ENCODE measurements at places on chromosomes 2 and 18. TPM values are rescaled to one million over a fixed set of nuclear protein-coding genes. Genes with fewer than 3 reads are reported as not detected.

DNA sequence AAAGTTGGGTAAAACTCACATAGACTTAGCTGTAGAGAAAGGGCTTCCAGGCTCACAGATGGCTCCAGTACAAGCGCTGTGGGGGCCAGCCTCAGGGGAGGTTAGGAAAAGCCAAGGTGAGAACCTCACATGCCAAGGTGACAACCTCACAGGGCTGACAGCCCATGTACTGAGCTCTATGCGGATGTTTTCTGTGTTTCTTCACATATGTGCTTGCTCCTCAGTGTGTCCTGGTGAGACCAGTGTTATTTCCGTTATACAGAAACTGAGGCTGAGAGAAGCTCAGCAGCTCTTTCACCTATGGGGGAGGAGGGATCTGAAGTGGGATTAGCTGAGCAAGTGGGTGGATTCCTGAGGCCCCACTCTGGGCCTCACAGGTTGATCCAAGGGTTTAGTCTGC is 67.3 kb downstream of the INPP4A start:
- no peak for DNase-seq

DNA sequence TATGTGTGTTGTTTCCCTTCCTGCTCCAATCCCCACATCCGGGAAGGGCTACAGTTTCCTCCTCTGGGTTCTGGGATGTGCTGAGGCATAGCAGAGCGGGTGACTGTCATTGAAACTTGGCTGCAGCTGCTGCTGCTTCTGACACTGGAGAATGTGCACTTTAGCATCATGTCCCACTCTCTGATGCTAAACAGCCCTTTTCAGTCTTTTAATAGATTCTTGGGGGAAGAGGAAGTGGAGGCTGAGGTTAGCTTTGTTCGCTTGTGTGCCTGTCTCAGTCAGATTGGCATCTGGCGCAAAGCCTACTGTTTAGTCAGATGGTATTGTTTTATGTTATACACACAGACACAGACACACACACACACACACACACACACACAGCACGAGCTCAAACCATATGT is 136.5 kb upstream of the RND3 start:
- peak; percentile 39 for DNase-seq

- no peak for DNase-seq
Observed at GRCh38 chr18:9536354-9537152, 61.2 kb downstream of the RALBP1 start.

- no peak for DNase-seq
Observed at GRCh38 chr2:199631129-199631528, 173.4 kb upstream of the SATB2 start.

DNA sequence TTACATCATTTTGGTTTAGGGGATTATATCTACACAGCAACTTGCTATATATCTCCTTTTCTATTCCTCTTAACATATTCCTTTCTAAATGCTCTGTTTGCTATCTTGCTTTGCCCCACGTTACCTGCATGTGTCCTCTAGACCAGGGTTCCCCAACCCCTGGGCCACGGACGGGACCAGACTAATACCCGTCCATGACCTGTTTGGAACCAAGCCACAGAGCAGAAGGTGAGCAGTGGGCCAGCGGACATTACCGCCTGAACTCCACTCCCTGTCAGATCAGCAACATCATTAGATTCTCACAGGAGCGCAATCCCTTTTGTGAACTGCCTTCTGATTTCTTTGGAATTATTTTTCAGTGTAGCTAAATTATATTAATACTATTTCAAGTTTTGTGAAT is 66.7 kb downstream of the KCMF1 start:
- DNase-seq, result no peak

GRCh38 chr2:100877555-100877954 is 57.6 kb downstream of the NPAS2 start:
- DNase-seq, result peak; percentile 47

- DNase-seq, result no peak
Observed at GRCh38 chr2:69201259-69201658, 185.8 kb downstream of the GFPT1 start.

- DNase-seq, result no peak
Observed at GRCh38 chr2:233745073-233745755, 14.9 kb upstream of the UGT1A1 start.

- DNase-seq, result peak; percentile 88
Observed at GRCh38 chr18:76619261-76619620, 124.2 kb upstream of the ZNF516 start.

GRCh38 chr2:240112914-240113690 is 23.0 kb downstream of the COPS9 start:
- DNase-seq, result no peak

GRCh38 chr2:213011505-213011904 is 139.9 kb downstream of the IKZF2 start:
- DNase-seq, result no peak

DNA sequence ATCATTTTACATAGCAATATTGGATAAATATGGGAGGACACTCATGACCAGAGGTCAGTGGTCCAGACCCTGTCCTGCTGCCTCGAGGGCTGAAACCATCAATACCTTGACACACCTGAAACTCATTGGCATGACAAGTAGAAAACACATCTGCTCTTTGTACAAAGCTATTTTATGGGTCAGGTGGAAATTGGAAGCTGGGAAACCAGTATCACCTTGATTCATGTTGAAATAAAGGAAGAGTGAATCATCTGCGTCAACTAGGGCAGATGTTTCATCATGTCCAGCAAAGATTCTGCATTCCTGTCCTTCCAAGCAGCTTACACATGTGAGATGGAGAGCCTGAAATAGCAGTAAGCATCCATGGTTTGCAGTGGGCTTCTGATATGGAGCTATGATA is 80.0 kb upstream of the ERBB4 start:
- peak; percentile 7 for DNase-seq

DNA sequence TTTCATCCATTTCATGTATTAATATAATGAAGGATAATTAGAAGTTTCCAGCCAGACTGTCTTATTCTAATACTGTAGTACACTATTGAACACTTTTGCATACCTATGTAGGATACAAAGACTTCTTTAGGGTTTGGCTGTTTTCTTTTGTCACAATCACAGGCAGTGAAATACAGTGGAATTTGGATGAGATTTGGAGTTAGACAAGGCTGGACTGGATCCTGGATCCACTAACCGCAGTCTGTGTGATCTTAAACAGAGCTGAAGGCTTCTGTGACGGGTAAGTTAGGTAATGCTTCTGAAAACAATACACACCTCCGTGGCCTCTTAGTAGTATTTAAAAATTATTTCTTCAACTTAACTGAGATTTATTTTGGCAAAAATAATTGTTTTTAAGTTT is 1128.6 kb upstream of the CDH2 start:
- no peak for DNase-seq

DNA sequence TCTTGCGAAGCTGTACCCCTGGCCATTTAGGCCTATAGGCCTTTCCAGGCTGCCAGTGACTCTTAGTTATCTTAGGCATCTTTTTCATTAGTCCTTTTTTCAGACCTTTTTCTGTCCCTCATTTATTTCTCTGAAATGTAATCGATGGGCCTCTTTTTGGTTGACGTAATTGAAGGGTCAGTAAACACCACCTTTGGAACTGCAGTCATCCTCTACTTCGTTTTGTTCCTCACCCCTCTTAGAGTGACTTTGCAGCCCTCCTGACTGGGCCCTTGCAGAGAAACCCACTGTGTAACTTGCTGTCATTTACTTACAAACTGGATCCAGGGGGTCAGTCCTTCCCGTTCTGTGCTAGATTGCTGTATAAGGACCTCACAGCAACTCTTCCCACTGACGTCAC is 23.2 kb downstream of the CENPO start:
- DNase-seq, result no peak

- no peak for DNase-seq
Observed at GRCh38 chr2:81412681-81413080, 1108.1 kb upstream of the LRRTM1 start.

DNA sequence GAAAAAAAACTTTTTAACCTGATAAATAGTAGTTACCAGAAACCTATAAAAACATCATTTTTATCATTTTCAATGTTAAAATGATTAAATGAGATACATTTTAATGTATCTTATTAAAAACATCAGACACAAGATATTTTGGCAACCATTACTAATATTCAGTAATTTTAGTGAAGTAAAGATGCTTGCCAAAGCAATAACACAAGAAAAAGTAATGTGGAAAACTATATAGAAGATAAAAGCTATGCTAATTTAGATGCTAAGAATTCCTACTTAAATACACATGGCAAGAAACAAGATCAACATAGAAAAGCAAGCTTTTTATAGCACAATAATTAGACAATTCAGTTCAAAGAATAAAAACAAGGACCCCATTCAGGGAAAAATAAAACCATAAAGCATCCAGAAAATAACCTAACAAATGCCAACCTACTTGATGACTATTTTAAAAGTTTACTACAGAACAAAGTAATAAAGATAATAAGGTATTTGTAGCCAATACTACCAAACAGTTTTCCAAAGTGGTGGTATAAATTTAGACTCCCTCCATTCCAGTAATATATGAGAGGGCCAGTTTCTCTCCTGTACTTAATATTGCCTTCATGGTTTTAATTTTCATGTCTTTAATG is 489.5 kb downstream of the CDH2 start:
- DNase-seq, result no peak

DNA sequence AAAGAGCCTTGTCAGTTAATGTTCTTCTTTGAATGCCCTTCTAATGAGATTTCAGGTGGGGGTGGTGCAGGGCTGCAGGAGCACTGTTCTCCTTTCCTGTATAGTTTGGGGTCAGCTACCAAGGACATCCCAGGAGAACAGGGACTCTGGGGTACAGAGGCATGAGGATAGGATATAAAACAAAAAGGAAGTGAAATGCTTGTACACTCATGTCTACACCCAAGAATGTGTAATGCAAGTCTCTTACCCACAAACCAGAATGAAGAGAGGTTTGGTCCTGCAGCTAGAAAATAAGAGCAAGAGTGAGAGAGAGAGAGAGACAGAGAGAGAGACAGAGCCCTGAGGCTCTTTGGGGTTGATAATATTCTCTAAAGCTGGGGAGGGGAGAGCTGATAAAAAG is 151.8 kb upstream of the KCTD1 start:
- DNase-seq, result no peak

DNA sequence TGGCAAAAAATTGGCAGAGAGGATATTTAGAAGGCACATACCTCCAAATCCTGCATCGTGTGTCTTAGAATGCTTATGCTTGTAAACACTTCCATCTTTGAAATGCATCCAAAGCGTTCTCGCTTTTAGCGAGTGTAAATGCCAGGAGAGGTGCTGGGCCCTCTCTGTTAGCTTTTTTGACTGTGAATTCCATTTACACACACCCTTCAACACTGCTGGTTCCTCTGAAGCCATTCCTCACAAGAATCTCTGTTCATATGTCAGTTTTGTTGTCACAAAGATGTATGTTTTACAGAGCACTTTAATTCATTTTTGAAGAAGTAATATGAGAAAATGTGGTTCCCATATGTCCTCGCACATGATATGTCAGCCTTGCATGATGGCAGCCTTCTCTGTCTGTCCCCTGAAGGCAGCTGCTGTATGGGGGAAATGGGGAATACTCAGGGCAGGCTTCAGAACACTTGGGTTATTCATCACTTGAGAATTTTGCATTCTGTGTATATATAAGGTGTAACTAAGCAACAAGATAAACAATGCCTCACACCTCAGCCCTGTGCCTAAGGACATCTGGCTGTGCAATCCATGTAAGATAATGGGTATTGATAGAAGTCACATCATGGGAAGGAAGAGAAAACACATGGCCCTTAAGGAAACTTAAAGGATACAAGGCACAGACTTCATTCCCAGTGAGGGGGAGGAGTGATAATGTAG is 52.3 kb downstream of the RAB27B start:
- peak; percentile 66 for DNase-seq

- no peak for DNase-seq
Observed at GRCh38 chr2:65527451-65528240, 95.2 kb upstream of the SPRED2 start.

DNA sequence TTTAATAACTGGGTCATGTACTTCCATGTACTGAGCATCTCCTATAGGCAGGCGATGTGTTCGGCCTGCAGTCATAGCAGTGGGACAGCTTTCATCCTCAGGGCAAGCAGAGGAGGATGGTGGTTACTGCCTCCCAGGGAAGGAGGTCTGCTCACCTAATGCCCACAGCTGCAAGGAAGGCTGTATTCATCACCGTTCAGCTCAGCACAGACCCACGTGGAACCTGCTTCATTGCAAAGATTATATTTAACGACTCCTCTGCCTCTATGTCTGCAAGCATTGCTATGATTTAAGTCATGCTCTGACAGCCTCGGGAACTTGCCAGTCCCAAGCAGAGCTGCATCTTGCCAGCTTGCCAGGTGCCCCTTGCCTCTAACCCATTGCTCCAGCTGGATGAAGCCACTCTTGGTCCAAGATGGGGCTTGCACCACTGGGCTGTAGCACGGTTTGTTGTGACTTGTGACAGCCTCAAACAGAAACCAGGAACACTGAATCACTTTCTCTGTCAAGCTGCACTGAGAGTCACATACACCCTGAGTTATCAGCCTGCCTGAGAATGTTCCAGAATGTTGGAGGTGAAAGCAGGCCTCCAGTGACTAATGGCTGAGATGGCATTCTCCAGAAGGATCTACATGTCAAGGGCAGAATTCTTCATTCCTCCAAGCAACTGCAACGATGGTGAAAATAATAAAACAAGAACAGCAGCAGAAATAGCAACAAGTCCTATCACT is 651.1 kb upstream of the ID2 start:
- no peak for DNase-seq

- DNase-seq, result peak; percentile 29
Observed at GRCh38 chr2:30321466-30321865, 90.1 kb downstream of the LBH start.

- DNase-seq, result no peak
Observed at GRCh38 chr2:71166812-71167211, 36.4 kb downstream of the MPHOSPH10 start.

GRCh38 chr2:36449943-36450392 is 94.4 kb downstream of the CRIM1 start:
- peak; percentile 84 for DNase-seq

GRCh38 chr18:60675801-60676200 is 303.2 kb upstream of the MC4R start:
- no peak for DNase-seq

The FEV gene
- total RNA-seq, result not detected

The PCARE gene
- not detected for total RNA-seq

The GPR35 gene
- 0.82 TPM for total RNA-seq

The ST8SIA5 gene
- 0.36 TPM for total RNA-seq

The SERPINB3 gene
- not detected for total RNA-seq

The VAMP5 gene
- 17.6 TPM for total RNA-seq

The HNRNPLL gene
- 57.5 TPM for total RNA-seq

The TMEM182 gene
- 5.8 TPM for total RNA-seq

The ZNF396 gene
- total RNA-seq, result 1.4 TPM
